ENCODE measurements at places on chromosomes 12 and 14.
A peak's percentile ranks its signal among the peaks of the same experiment; 100 is the strongest.

- no peak for DNase-seq
These were observed 101.8 kb downstream of the SCARB1 start for GRCh38 chr12:124761871-124762270.

DNA sequence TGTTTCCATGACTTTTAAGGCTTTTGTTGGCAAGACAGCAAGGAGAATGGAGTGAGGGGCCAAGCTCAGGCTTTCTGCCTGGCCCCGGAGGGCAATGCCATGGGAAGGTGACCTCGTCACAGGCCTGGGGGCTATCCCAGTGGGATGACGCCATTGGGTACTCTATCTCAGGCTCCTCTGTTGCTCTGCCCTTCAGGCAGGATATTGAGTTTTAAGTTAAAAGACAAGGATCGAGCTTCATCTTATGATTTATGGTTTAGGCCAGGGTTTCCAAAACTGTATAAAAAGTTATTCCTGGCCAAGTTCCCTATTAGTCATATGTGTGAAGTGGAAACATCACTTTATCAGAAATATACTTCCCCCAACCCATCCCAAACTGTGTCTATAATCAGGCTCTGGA is 127.7 kb downstream of the ZFP36L1 start:
- DNase-seq: no peak

DNA sequence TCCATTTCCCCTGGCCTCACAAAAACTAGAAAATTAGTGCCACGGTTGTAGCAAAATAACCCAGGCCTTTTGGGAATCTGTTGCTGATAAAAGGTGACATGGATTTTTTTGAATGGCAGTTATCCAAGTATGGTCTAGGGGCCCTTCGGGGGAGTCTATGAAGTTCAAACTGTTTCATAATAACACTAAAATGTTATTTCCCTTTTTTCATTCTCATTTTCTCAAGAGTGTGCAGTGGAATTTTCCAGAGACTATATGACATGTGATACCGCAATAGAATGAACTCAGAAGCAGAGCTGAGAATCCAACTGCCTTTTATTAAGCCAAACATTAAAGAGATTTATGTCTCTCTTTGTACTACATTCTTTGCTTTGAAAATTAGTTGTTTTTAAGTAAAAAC is 26.9 kb downstream of the GSTZ1 start:
- no peak for DNase-seq

GRCh38 chr12:101001669-101002068 is 207.1 kb downstream of the ANO4 start:
- DNase-seq: no peak

- DNase-seq: no peak
These were observed 1187.5 kb upstream of the USP15 start for GRCh38 chr12:61072717-61073116.

GRCh38 chr14:25041898-25042297 is 8.0 kb downstream of the STXBP6 start:
- no peak for DNase-seq

GRCh38 chr14:69481815-69482568 is 2.5 kb upstream of the PLEKHD1 start:
- DNase-seq: no peak

DNA sequence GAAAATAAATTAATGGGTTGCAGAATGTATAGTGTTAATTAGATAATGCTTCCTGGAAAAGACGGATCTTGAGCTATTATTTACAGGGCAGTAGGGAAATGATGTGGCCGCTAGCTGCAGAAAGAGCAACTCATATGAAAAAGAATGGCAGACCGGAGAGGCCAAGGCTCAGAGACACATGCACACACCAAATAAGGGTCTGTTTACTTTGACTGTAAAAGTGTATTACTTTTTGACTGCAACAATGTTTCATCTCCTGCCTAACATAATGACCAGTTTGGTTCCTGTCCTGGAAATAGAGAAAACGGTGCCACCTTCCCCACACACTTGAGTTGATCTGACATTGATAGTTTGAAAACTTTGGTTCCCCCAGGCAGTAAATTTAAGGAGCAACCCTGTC is 290.9 kb downstream of the CACNA1C start:
- no peak for DNase-seq

DNA sequence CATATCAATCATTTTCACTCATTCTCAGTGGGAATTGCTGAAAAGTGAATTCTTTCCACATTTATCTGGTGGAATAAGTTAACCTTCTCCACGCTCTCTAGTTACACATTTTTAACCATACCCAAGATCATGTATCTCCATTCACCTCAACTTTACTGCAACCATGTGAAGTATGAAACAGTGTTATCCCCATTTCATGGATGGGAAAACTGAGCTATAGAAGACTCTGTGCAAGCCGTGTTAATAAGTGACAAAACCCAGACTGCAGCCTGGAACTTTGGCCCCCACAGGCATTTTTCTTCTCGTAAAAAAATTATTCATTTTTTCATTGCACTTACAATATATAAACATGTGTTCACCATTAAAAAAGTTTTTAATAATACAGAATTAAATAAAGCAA is 82.4 kb upstream of the CCND2 start:
- no peak for DNase-seq

- no peak for DNase-seq
These were observed 5.1 kb downstream of the MTRFR start for GRCh38 chr12:123238330-123238682.

GRCh38 chr14:76591266-76591665 is 170.0 kb upstream of the VASH1 start:
- no peak for DNase-seq

GRCh38 chr12:109818905-109819500 is 14.2 kb downstream of the TRPV4 start:
- DNase-seq: no peak

DNA sequence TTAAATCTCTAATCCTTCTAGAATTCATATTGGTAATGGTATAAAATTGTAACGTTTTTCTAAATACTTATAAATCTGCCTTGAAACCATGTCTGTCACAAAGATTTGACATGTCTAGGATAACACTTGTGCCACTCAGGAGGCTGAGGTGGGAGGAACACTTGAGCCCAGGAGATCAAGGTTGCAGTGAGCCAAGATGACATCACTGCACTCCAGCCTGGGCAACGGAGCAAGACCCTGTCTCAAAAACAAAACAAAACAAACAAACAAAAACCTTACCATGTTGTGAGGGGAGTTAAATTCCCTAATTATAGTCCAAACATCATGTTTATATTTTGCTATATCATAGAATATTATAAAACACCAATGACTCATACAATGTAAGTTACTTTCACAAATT is 317.5 kb upstream of the SOX5 start:
- DNase-seq: no peak

GRCh38 chr14:74062809-74063150 is 21.5 kb downstream of the ALDH6A1 start:
- DNase-seq: no peak

- no peak for DNase-seq
These were observed 13.7 kb downstream of the DHX37 start for GRCh38 chr12:124975276-124975675.

DNA sequence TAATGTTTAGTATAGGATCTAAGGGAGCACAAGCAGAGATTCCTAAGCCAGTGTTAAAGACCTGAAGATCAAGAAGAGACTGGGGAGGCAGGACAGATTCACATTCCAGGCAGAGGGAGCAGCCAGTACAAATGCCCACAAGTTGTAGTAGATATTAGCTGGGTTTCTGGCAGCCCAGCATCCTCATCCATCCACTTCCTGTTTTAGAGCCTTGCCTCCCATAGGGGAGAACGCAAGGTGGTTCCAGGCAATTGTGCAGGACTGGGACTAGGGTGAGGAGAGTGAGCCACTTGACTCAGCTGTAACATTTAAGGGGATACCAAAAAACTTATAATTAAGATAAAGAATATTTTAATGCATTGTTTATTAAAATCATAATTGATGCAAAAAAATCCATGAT is 71.3 kb upstream of the PSMA6 start:
- no peak for DNase-seq

DNA sequence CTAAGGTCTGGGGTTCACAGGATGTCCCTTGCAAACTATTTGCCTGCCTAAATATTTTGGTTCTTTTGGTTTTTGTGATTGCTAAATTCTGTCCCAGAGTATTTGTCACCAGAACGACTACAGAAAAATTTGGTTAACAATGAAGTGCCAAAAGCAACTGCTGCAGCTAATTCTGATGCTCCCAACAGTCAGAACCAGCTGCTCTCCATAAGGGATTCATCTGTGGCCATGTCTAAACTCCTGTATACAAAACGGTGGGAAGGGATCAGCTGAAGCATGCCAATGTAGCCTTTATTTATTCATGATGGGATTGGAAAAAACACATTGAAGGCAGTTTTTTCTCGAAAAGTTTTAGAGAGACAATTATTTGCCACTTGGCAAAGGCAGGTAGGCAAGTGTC is 29.3 kb upstream of the PELI2 start:
- DNase-seq: no peak

DNA sequence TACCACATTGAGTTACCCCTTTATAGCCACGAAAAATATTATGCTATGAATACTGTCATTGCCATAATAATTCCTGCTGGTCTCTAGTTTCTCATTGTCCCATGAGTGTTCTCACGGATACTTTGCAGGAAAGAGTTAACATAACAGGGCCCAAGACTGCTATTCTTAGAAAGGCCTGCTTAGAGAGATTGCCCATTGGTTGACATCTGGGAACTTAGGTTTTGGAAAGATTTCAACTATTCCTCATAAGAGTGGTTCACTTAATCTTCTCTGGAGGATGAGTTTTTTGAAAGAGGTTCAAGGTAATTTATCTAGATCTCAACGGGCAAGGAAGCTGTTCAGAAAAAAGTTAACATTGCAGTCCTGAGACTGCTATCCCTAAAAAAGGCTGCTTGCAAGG is 18.4 kb upstream of the PRPF39 start:
- no peak for DNase-seq

DNA sequence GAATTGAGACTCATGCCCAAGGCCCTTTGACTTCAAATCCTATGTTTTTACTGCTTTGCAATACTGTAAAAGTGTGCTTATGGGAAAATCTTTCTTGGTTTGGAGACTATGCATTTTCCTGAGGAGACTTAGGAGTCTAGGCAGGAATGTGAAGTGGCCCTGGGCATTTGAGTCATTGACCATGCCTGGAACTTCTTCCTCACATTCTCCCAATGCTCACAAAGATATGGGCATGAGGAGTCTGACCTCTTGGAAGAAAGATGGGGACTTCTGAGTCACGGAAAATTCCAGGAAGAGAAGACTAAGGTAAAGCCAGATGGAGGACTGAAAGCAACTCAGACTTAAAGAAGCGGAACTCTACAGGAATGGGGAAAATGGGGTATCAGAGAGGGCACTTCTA is 38.2 kb upstream of the ZNF641 start:
- DNase-seq: no peak

DNA sequence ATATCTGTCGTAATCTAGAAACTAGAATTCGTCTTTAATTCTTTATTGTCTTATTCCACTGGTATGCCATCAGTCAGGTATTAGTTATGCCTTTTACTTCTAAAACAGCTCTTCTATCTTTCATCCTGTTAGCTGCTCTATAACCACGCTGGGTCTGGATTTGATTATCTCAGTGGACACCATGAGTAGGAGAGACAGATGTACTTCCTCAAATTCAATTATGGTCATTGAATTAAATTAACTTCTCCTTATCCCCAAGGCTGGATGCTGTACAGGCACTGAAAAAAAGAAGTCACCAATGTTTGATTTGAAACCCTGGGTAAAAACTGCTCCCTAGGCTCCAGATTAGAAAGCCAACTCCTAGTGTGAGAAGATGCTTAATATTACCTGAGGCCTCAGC is 107.3 kb downstream of the PIK3C2G start:
- DNase-seq: no peak

GRCh38 chr12:95118138-95118787 is 44.8 kb upstream of the NR2C1 start:
- no peak for DNase-seq

DNA sequence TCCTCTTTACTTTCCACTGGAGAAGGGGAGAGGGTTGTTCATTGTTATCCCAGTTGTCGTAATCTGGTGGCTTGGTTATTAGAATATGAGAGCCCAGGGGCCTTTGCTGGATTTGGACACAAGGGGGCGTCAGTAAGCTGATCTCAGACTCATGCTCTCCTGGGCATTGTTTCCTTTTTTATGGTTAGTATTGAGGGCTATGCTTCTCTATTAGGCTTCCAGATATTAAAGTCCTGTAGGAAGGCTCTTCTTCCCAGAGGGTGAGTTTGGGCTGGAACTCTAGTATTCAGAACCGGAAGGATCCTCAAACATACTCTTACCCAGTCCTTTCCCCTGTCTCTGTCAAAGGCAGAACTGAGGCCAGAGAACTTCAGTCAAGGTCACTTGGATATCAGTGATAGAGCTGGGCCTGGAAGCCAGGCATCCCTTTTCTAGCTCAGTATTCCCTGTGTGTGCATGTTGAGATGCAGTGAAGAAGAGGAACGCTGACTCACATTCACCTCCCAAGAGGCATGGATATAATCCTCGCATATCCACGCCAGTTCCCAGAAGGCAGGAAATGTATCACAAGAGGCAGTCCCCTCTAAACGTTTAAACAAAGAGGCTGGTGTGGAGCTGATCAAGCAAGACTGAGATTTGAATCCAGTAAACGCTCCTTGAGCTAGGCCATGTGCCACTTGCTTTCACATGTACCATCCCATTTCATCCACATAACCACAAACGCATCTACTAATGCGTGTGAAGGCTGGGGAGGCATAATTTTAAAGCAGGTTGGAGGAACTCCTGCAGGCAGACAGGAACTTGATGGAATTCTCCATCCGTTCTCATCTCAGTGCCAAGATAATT is 41.6 kb downstream of the UBE3B start:
- DNase-seq: peak; percentile 60

GRCh38 chr12:108040947-108041346 is 88.1 kb upstream of the WSCD2 start:
- no peak for DNase-seq

DNA sequence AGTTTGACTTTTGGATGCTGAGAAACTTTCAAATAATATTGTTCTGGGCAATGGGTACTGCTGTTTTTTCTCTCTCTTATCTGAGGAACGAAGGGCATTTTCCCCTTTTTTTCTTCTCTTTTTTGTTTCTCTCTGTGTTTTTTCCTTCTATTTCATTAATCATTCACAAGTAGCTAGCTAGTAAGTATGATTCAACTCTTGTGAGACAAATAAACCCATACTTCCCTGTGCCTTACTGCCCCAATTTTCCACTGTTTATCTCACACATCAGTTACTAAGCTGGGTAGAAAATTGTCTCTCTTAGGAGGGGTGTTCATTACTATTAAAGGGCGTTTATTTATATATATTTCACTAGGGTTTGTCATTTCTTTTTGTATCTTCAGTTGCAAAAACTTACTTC is 437.6 kb downstream of the RERGL start:
- DNase-seq: no peak

- no peak for DNase-seq
These were observed 181.9 kb upstream of the BMP4 start for GRCh38 chr14:54138354-54139038.

Data from DND-41 (cell line).